ENCODE measurements at places on chromosomes 2 and 18.

DNA sequence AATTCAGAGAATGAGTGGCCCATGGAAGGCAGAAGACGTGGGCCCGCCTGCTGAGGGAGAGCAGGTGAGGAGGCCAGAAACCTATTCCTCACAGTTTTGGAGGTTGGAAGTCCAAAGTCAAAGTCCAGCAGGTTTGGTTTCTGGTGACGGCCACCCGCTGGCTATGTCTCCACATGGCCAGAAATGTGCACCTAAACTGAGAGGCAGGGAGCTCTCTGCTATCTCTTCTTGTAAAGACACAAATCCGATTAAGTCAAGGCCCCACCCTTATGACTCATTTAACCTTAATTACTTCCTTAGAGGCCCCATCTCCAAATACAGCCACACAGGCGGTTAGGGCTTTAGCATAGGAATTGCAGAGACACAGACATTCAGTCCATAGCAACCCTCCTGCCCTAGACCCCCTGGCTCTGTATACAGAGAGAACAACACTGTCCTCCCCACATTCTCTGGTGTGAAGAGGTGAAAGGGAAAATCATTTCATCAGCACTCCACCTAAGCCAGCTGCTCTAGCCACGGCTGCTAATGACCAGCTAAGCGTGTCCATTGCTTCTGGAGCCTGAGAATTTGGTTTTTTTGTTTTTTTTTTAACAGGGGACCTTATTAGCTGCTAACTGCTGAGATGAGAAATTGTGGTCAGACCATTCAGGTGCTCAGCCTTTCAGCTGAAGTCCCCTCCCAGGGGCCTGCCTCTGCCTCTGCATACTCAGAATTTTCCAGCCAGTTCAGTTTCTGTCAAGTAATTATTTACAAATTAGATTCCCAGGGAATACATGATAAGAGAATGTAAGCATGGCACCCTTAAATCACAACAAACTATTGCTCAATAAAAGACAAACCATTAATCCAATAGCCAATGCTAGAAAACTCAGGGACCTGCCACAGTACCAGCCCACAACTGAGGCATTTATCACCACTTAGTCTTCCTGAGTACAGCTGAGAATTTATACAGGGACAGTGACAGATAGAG is 368.7 kb upstream of the ID2 start:
- no peak for DNase-seq

- no peak for DNase-seq
These were observed 33.7 kb downstream of the TMEM17 start for GRCh38 chr2:62472312-62472711.

DNA sequence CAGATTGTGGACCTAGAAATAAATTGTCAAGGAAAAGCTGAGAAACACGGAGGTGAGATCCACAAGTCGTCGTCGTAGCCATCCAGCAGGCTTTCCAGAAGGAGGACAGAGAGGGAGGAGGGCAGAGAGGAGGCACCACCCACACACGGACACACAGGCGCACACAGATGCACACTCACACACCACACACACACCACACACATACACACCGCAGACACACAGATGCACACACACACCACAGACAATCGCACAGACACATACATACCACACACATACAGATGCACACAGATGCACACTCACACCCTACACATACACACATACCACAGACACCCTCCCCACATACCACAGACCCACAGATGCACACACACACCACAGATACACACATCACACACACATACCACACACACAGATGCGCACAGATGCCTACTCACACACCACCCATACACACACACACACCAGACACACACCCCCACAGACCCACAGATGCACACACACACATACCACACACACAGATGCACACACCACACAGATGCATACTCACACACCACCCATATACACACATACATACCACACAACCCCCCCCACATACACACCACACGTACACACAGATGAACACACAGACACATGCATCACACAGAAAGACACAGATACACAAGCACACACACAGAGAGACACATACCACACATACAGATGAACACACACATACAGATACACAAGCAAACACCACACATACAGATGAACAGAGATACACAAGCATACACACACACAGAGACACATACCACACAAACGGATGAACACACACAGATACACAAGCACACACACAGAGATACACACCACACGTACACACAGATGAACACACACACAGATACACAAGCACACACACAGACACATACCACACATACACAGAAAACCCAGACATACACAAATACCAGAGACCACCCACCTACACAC is 12.7 kb upstream of the BOK start:
- no peak for DNase-seq

- no peak for DNase-seq
These were observed 13.4 kb upstream of the BOK start for GRCh38 chr2:241545106-241545505.

GRCh38 chr2:166381-166780 is 97.5 kb downstream of the SH3YL1 start:
- DNase-seq = no peak

Data from GOT3 (cell line).